ENCODE measurements at places on chromosomes 16 and 17.

DNA sequence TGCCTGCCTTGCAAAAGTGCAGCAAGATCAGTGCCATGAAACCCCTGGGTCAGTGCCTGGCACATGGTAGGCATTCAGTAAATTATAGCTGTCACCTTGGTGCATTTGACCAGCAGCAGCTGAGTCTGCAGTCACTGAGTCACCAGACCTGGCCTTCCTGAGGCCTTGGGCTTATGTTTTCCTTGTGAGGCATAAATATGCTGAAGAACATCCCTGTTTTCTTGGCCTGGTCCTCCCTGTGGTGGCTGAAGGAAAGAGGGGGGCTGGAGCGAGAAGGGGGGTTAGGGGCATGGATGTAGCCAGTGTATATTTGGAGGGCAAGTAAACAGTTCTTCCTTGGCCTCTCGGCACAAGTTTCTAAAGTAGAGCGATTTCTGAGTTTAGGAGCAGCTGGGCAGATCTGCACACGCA, 26.5 kb downstream of the EPN2 start:
- no peak for DNase-seq

- no peak for DNase-seq
These were observed 18.7 kb downstream of the TPSG1 start for GRCh38 chr16:1206326-1206725.

- no peak for DNase-seq
These were observed 12.2 kb downstream of the ORC6 start for GRCh38 chr16:46701615-46702014.

- no peak for DNase-seq
These were observed 3.0 kb upstream of the MTMR4 start for GRCh38 chr17:58517378-58517927.

DNA sequence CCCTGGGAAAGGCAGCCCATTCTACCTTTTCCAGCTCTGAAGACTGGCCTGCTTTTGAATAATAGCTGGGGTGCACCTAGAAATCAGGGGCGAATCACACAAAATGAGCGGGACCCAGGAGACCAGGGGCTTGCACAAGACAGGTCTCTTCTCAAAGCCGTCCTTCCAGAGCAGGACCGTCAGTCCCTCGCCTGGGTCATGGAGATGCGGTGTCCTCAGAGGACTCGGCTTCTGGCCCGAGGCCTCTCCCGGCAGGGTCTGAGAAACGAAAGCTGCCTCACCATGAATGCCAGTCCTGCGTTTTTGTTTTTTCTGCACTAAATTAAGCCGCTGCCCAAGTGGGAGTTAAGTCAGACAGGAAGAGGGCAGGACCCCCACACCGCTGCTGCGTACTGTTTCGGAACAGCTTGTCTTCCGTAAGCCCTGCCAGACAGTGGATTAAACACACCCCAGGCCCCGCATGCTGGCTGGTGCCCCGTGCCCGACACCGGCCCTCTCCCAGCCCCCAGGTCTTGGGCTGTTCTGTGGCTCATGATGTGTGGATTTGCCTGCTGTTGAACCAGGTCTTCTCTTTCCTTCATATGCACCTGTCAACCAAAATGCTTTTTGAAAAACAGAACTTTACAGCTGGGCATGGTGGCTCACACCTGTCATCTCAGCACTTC, 142.1 kb upstream of the RPH3AL start:
- no peak for DNase-seq

DNA sequence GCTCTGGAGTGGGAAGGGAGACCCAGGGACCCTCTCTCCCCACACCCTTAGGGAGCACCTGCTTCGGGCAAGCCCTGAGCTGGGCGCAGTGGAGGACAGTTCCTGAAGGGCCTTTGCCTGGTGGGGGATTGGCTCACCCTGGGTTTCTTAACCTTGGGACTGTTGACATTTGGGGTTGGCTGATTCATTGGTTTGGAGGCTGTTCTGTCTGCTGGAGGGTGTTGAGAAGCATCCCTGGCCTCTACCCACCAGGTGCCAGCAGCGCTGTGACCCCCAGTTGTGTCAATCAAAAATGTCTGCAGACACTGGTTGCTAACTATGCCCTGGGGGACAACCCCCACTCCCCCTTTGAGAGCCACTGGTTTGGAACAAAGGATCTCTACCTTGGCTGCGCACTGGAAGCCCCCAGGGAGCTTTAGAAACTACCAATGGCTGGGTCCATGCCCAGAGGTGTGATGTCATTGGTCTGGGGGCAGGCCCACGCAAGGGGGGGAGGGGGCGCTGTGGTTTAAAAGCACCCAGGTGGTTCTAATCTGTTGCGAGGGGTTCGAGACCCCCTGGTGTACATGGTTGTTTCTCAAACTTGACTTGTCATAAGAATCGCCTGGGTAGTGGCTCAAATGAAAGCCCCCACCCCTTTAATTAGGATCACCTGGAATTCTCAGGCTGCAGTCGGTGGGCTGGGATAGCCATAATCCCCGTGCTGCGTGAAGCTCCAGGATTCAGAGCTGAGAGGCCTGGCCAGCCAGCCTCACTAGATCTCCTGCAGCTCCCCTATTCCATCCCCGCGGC, 151.9 kb upstream of the GSE1 start:
- no peak for DNase-seq

GRCh38 chr17:8925808-8926207, 39.7 kb downstream of the PIK3R5 start:
- no peak for DNase-seq

DNA sequence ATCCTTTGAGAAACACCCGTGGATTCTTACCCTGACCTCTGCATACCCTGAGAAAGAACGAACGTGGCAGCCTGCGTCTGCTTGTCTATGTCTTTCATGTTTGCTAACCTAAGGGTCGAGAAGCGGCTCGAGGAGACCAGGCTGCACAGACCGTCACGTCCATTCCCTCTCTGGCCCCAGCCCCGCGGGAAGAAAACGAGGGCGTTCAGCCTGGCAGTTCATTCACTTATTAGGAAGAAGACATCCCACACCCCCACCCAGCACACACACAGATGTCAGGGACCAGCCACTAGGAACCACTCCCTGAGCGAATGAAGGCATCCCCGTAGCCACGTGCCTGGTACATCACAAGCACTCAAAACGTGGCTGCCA, 655 bp upstream of the MTHFSD start:
- no peak for DNase-seq

DNA sequence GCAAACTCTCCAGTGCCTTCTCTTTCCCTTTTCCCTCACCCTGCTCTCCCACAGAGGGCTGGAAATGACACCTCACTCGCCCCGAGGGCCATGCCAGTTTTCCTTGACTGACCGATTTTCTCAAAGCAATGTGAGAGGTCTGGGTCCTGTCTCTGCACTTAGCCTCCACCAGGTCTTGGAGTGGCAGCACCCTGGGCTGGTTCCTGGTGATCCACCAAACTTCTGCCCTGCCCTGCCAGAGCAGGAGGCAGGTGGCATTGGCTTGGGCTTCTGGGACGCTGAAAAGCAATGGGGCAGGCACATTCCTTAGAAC, 97.5 kb downstream of the RAB11FIP4 start:
- no peak for DNase-seq

DNA sequence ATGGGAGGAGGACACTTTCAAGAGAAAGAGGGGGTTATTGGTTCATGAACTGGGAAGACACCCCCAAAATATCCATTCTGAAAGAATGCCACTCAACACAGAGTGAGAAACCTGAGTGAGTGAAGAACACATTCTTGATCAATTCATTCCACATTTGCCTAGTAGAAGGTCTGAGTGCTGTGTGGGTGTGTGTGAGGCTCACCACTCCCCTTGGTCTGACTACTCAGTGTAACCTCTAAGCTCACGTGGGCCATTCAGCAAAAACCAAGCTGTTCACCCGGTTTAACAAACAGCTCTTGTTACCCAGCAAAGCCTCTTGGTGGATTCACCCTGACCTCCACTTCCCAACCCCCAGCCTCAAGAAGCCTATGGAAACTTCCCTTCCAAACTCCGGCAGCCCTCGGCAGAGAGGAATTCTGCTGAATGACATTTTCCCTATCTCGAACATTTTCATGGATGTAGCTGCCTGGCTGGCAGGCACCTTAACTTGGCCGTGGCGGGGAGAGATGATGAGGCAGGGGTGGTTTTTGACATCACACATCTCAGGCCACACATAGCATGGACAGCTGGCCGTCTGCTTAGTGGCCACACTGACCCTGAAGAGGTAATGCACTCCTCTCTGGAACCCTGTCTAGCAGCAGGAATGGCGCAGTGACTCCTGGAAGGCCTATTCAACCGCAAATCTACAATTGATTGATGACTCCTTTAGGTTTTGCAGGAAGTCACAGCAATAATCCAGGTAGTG, 11.6 kb downstream of the ST6GALNAC1 start:
- no peak for DNase-seq

DNA sequence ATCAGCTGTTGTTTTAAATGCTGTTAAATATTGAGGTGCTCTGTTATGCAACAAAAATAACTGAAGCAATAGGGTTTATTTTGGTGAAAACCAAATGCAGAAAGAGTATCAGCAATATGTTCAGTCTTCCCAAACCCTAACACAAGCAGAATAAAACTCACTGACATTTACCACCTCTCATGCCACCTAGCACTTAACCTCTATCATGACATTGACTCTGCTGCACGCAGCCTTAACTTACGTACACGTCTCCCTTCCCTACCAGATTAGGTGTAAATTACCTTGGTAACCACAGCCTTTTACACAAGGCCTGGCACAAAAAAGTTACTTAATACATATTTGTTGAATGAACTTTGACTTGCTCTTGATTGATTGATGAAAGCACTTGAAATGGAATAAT, 9.9 kb upstream of the AKAP1 start:
- no peak for DNase-seq

DNA sequence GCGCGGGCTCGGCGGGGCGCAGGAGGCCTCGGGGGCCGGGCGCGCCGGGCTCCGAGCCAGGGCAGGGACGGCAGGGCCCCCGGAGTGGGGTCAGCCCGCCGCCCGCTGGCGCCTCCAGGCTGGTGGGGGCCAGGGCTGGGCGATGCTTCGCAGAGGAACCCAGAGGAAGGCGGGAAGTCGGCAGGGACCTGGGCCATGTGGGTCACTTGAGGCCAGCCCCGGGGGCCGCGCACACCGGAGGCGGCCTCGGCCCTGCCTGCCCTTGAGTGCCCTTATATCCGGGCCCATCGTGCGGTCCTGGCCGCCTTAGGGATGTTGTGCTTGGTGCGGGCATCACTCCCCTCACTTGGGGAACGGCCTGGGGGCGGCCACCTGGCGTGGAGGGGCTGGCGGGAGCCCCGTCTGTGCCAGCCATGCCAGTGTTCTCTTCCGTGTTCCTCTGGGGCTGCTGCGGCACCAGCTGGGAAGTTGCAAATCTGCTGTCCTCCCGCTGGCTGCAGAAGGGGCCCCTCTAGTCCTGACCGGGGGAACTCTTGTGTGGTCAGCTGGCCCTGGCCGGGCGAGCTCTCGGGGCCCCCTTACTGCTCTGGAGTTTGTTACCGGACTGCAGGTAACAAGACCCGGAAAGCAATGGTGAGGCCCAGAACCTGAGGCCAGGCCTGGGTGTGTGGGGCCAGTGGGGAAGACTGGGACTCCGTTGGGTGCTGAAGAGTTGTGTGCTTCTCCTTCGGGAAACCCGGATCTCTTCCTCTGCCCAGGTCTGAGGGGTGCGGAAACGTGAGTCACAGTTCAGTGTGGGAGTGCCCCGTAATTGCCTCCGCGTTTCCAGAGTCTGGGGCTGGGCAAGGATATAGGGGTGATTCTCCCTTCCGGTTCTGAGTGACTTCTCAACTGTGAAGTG, 849 bp downstream of the CAPN15 start:
- DNase-seq, result no peak

GRCh38 chr16:30894540-30895368, 877 bp upstream of the BCL7C start:
- no peak for DNase-seq

DNA sequence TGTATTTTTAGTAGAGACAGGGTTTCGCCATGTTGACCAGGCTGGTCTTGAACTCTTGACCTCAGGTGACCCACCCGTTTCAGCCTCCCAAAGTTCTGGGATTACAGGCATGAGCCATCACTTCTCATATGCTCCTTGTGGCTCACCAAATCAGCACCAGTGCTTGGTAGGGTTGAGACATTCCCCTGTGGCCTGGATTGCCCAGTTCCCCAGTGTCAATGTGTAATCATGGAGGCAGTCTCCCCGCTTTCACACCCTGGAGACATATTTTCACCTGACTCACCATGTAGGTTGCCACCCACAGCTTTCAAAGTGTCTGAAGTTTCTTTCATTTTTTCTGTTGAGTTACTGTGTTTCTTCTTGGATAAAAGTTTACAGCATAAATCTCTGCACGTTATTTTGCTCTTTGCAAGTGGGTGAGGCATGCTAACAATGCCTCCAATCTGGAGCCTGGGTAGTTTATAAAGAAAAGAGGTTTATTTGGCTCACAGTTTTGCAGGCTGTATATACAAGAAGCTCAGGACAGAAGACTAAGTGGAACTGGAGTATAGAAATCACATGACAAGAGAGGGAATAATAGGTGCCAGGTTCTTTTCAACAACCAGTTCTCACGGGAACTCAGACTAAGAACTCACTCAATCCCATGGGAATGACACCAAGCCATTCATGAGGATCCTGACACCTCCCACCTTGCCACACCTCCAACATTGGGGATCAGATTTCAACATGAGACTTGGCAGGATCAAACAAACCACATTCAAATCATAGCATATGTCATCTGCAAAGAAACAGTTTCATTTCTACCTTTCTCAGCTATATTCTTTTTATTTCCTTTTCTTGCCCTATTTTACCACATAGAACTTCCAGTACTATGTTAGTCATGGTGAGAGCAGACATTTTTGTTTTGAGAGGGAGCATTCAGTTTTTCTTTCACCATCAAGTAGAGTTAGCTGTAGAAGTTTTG, 113.2 kb downstream of the PHKB start:
- no peak for DNase-seq
